ENCODE measurements at places on chromosomes 1 and 21. TPM values are rescaled to one million over a fixed set of nuclear protein-coding genes. Genes with fewer than 3 reads are reported as not detected.
A peak's percentile ranks its signal among the peaks of the same experiment; 100 is the strongest.

DNA sequence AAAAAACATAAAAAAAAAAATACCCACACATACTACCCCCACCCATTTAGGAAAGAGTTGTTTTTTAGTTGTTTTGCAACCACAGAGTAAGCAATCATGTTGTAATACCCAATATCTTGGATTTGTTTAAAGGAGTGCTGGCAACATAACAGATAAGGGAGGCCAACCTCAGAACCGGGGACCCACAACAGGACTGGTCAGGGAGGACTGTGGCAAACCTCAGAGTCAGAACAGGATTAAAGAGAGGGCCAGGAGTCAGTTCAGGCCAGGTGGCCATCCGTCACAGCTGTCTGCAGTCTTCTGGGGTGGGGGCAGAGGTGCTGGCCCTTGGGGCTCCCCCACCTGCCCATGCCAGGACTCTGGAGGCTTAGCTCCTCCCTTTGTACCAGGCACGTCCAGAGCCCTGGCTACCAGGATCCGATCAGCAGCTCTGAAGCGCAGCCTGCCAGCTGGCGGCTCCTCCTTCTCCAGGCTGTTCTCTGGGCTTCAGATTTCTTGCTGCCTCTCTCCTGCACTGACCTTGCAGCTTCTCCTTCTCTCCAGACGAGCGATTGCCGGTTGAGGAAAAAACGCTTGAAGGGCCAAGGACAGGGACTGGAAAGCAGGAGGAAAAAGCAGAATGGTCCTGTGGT, 7.9 kb downstream of the H6PD start:
- H3K36me3 ChIP-seq: no peaks in the 10 kb centered on the region
- peak overlapping the region; percentile 66 for H3K27ac ChIP-seq

DNA sequence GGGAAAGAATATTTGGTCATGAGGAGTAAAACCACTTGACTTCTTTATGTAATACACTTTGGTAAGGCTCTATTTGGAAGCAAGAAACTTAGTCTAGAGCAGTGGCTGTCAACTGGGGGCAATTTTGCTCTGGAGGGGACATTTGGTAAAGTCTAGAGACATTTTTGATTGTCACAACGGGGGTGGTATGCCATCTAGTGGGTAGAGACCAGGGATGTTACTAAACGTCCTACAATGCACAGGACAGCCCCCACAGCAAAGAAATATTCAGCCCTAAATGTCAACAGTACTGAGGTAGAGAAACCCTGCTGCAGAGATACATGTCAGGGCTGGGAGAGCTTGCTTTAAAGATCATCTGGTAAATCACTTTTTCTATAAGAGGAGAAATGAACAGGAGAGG, 13.5 kb downstream of the FUCA1 start:
- H3K4me1 ChIP-seq: no peaks in the 10 kb centered on the region
- H3K27ac ChIP-seq: peak overlapping the region; percentile 76
- H3K36me3 ChIP-seq: peaks cover 6% of the 10 kb centered on the region
- no peaks in the 10 kb centered on the region for H3K27me3 ChIP-seq
- H3K4me3 ChIP-seq: no peak overlapping the region

GRCh38 chr21:14452031-14452726, 69.2 kb upstream of the HSPA13 start:
- peak overlapping the region; percentile 56 for H3K4me3 ChIP-seq
- peak overlapping the region; percentile 29 for H3K27ac ChIP-seq
- H3K27me3 ChIP-seq: no peaks in the 10 kb centered on the region
- no peaks in the 10 kb centered on the region for H3K36me3 ChIP-seq

- H3K36me3 ChIP-seq: no peaks in the 10 kb centered on the region
- no peaks in the 10 kb centered on the region for H3K4me1 ChIP-seq
- H3K27me3 ChIP-seq: no peaks in the 10 kb centered on the region
- no peak overlapping the region for H3K27ac ChIP-seq
Observed at GRCh38 chr1:1922956-1923833, 4.1 kb upstream of the TMEM52 start.

- H3K27ac ChIP-seq: no peak overlapping the region
- no peak overlapping the region for H3K4me3 ChIP-seq
- H3K36me3 ChIP-seq: no peaks in the 10 kb centered on the region
- no peak for DNase-seq
- H3K27me3 ChIP-seq: no peaks in the 10 kb centered on the region
Observed at GRCh38 chr1:222582099-222582774, 7.5 kb downstream of the TAF1A start.

DNA sequence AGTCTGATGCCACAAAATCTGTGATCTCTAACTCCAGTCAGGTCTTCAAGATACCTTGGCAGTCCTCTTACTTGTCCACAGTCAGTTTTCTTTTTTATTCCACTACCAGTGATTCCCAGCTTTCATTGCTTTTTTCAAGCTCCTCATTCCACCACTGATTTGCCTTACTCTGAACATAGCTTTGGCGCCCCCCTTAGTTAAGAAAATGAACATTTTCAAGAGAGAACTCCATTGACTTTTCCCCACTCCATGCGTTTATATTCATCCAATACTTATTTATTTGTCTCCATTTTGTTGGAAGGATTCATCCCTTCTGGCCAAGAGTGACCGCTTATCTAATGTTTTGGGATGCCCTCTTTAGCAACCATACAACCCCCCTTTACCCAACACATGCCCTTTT, 33.9 kb upstream of the IPO9 start:
- H3K36me3 ChIP-seq: peaks cover 9% of the 10 kb centered on the region
- no peak overlapping the region for H3K27ac ChIP-seq
- no peak for DNase-seq
- H3K27me3 ChIP-seq: peaks cover 7% of the 10 kb centered on the region
- H3K4me3 ChIP-seq: no peak overlapping the region
- peaks cover 14% of the 10 kb centered on the region for H3K4me1 ChIP-seq

GRCh38 chr1:203524824-203525223, 30.9 kb downstream of the OPTC start:
- H3K27ac ChIP-seq: no peak overlapping the region
- DNase-seq: no peak
- peaks cover 11% of the 10 kb centered on the region for H3K27me3 ChIP-seq
- H3K4me3 ChIP-seq: no peak overlapping the region
- no peaks in the 10 kb centered on the region for H3K36me3 ChIP-seq

DNA sequence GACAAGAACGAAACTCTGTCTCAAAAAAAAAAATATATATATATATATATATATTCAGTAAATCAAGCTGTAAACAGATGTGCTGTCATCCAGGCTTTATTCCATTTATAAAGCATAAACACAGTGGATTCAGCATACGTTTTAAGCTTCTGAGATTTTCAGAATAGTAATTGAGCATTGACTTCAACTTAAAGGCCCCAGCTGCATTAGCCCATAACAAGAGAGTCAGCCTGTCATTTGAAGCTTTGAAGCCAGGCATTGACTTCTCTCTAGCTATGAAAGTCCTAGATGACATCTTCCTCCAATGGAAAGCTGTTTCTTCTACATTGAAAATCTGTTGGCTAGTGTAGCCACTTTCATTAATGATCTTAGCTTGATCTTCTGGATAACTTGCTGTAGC, 6.6 kb downstream of the KPNA6 start:
- no peak overlapping the region for H3K27ac ChIP-seq
- no peaks in the 10 kb centered on the region for H3K36me3 ChIP-seq
- H3K4me1 ChIP-seq: peaks cover 5% of the 10 kb centered on the region
- no peak overlapping the region for H3K4me3 ChIP-seq
- no peaks in the 10 kb centered on the region for H3K27me3 ChIP-seq

- peaks cover 55% of the 10 kb centered on the region for H3K4me1 ChIP-seq
- H3K4me3 ChIP-seq: no peak overlapping the region
- peaks cover 11% of the 10 kb centered on the region for H3K27me3 ChIP-seq
- no peak for DNase-seq
Observed at GRCh38 chr21:44774972-44775371, 26.6 kb downstream of the UBE2G2 start.

DNA sequence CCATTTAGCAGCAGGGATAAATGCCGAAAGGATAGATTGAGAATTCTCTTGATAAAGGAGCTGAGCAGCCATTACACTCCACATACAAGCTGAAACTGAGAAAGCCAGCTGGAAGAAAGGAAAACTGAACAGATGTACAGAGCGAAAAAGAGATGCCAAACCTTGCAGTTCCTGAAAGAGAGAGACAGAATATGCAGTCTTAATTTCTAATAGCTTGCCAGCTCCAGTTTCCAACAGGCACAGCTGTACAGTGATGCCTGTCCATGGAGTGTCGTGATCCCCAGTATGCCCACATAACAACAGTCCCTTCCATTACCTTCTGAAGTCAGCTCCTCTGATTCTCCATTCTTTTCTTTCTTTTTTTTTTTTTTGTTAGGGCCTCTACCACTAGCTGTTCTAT, 22.7 kb downstream of the ABL2 start:
- peaks cover 27% of the 10 kb centered on the region for H3K4me1 ChIP-seq
- H3K4me3 ChIP-seq: peak overlapping the region; percentile 12
- H3K36me3 ChIP-seq: no peaks in the 10 kb centered on the region
- peaks cover 3% of the 10 kb centered on the region for H3K27me3 ChIP-seq
- peak overlapping the region; percentile 72 for H3K27ac ChIP-seq

DNA sequence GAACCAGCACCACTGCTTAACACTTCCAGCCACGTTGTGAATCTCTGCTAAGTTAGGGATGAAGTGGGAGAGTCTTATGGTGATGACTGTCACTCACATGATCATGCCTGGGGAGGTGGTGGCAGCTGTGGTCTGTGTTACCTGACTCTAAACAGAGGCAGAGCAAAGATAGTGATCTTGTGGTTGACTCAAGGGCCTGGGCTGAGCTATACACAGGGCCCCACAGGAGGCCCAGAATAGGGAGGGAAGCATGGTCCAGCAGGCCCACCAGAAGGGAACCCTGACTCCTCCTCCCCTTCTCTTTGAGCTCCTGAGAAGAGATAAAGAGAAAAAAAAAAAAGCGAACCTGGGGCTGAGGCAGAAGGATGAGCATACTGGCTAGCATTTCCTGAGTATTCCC, 55.0 kb downstream of the PLXNA2 start:
- no peak overlapping the region for H3K27ac ChIP-seq
- H3K27me3 ChIP-seq: no peaks in the 10 kb centered on the region
- no peaks in the 10 kb centered on the region for H3K36me3 ChIP-seq
- DNase-seq: no peak
- H3K4me3 ChIP-seq: no peak overlapping the region

- no peaks in the 10 kb centered on the region for H3K36me3 ChIP-seq
- peaks cover 14% of the 10 kb centered on the region for H3K27me3 ChIP-seq
- H3K4me1 ChIP-seq: peaks cover 33% of the 10 kb centered on the region
- H3K4me3 ChIP-seq: no peak overlapping the region
Observed at GRCh38 chr1:201593200-201593921, 54.4 kb downstream of the NAV1 start.

DNA sequence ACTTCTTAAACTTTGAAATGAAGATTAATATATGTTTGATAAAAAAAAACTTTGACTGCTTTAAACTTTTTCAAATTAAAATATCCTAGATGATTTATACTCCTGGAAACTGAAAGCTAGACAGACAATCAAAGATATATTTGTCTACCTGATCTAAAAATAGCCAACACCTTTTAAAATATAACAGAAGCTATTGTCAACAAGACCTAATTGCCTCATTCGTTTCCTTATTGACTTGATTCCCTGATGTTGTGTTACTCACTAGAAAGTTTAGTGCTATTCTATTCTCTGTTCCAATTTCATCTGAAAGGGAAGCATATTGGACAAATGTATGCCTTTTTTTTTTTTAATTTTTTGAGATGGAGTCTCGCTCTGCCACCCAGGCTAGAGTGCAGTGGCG, 445.6 kb upstream of the ADAMTS5 start:
- DNase-seq: no peak
- H3K4me1 ChIP-seq: no peaks in the 10 kb centered on the region
- no peaks in the 10 kb centered on the region for H3K36me3 ChIP-seq
- H3K4me3 ChIP-seq: no peak overlapping the region

DNA sequence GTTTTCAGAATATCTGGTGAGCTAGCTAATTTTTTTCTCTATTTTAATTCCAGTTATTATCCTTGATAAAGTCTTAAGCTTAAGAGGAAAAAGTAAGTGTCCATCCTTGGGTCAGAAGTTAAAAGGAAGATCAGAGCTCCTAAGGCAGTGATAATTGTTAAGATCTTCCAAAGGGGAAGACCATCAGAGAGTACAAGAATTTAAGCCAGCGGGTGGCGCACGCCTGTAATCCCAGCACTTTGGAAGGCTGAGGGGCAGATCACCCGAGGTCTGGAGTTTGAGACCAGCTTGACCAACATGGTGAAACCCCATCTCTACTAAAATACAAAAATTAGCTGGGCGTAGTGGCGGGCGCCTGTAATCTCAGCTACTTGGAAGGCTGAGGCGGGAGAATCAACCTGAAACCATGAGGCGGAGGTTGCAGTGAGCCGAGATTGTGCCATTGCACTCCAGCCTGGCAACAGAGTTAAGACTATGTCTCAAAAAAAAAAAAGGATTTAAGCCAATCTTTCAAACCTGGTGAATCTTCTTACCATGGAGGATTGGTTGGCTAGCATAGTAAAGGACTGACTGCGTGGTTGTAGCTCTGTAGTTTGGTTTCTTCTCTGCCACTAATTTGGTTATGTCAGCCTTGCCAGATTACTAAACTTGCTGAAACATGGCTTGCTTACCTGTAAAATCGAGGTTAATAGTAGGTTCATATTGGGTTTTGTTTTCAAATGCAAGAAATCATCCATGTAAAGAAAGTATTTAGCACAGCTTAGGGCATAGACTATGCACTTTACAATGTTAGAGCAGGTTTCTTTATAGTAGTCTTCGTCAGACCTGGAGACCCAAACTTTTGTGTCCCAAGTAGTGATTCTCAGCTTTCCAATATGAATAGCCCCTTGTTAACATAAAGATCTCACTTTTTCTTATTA, 15.9 kb downstream of the AKIRIN1 start:
- no peaks in the 10 kb centered on the region for H3K27me3 ChIP-seq
- H3K4me1 ChIP-seq: no peaks in the 10 kb centered on the region
- DNase-seq: no peak
- no peak overlapping the region for H3K27ac ChIP-seq
- no peak overlapping the region for H3K4me3 ChIP-seq

- no peak overlapping the region for H3K4me3 ChIP-seq
- H3K27me3 ChIP-seq: peaks cover 8% of the 10 kb centered on the region
- H3K27ac ChIP-seq: peak overlapping the region; percentile 3
Observed at GRCh38 chr1:33455539-33456501, 16.6 kb upstream of the ZSCAN20 start.

DNA sequence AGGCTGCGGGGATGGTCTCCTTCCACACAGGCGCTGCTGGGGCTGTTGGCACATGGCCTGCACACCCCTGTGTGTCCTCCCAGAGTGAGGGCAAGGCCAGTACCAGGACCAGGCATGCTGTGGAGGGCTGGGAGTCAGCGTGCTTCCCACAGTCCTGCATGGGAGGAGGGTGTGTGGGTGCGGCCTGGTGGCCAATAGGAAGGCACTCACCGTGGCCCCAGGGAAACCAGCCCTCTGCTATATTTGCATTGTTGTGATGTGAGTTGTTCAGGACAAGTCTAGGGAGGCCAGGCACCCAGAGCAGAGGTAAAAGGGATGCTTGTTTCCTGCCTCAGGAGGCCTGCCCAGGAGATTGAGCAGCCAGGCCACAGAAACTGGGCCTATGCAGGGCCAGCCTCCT, 59.5 kb downstream of the S100B start:
- H3K27me3 ChIP-seq: no peaks in the 10 kb centered on the region
- H3K4me3 ChIP-seq: no peak overlapping the region
- H3K4me1 ChIP-seq: peaks cover 4% of the 10 kb centered on the region
- H3K36me3 ChIP-seq: peaks cover 6% of the 10 kb centered on the region
- H3K27ac ChIP-seq: no peak overlapping the region

GRCh38 chr1:87062687-87063086, 148.3 kb downstream of the HS2ST1 start:
- H3K4me1 ChIP-seq: no peaks in the 10 kb centered on the region
- H3K36me3 ChIP-seq: peaks cover 5% of the 10 kb centered on the region
- no peak overlapping the region for H3K4me3 ChIP-seq
- no peaks in the 10 kb centered on the region for H3K27me3 ChIP-seq

- H3K4me1 ChIP-seq: peaks cover 13% of the 10 kb centered on the region
- no peak overlapping the region for H3K27ac ChIP-seq
- no peaks in the 10 kb centered on the region for H3K27me3 ChIP-seq
- no peaks in the 10 kb centered on the region for H3K36me3 ChIP-seq
Observed at GRCh38 chr1:77540501-77541161, 141.8 kb downstream of the ZZZ3 start.

INPP5B gene
- 19.3 TPM for total RNA-seq

CA6 gene
- not detected for total RNA-seq

EPHA10 gene
- 4.8 TPM for total RNA-seq

ANKRD34A gene
- total RNA-seq: 0.59 TPM

NPPA gene
- not detected for total RNA-seq

MEX3A gene
- 114 TPM for total RNA-seq
